ENCODE measurements at places on chromosomes 1 and 21.

- no peak for DNase-seq
Measured at GRCh38 chr1:196442366-196442765, 165.9 kb downstream of the KCNT2 start.

GRCh38 chr1:205008896-205009295 is 34.1 kb upstream of the CNTN2 start:
- DNase-seq, result no peak

GRCh38 chr1:165364568-165365133 is 8.1 kb upstream of the LMX1A start:
- DNase-seq, result no peak

- DNase-seq, result no peak
Measured at GRCh38 chr1:52713590-52713989, 12.7 kb upstream of the ZYG11B start.

DNA sequence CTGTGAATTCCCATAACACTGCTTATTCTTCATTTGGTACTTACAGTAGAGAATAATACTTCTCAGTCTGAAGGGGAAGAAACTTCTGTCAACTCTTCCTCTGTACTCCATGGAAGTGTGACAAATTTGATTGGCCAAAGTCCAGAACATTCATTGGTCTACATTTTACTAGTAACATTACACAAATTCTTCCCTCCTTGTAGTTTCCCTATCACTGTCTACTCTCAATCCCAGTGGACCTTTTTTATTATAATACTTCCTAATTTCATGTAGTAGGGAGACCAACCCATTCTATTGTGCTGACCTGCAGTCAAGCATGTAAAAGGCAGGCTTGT is 74.7 kb downstream of the ALG6 start:
- DNase-seq, result no peak

DNA sequence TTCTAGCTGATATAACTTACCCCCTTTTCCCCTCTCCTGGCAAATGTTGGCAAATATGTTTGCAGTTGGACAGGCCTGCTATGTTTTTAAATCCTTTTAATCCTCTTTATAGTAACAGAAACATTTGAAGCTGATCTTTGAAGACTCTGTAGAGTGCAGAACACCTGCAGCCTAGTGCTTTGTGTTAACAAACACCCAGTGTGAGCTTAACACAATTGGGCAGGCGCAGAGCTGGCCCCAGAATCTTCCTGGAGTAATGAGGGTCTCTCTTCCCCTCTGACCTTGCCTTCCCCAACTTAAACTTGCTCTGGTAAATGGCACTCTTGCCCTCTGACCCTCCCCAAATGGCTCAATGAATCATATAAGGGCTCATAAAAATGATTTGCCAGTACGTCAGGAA is 247.9 kb upstream of the LYPLAL1 start:
- DNase-seq, result no peak

DNA sequence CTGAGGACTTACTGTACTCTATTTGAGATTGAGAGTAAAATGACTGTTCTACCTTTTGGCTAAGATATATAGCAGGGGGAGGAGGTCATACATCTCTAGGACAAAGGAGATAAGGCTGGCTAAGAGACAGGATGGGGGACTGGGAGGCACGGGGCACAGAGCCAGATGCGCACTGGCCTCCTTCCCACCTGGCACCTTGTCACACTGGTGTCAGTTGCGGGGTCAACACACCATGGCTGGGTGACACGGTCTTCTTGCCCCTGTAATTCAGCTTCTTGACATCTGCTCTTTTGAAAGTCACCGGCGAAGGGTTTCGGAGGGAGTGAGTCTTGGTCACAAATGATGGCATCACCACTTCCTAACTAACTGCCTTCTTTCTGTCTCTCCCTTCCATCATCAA is 177.3 kb downstream of the ZSCAN20 start:
- DNase-seq, result no peak

- DNase-seq, result no peak
Measured at GRCh38 chr1:43062527-43063095, 103.9 kb upstream of the SLC2A1 start.

- no peak for DNase-seq
Measured at GRCh38 chr1:185398599-185398998, 81.6 kb upstream of the IVNS1ABP start.

DNA sequence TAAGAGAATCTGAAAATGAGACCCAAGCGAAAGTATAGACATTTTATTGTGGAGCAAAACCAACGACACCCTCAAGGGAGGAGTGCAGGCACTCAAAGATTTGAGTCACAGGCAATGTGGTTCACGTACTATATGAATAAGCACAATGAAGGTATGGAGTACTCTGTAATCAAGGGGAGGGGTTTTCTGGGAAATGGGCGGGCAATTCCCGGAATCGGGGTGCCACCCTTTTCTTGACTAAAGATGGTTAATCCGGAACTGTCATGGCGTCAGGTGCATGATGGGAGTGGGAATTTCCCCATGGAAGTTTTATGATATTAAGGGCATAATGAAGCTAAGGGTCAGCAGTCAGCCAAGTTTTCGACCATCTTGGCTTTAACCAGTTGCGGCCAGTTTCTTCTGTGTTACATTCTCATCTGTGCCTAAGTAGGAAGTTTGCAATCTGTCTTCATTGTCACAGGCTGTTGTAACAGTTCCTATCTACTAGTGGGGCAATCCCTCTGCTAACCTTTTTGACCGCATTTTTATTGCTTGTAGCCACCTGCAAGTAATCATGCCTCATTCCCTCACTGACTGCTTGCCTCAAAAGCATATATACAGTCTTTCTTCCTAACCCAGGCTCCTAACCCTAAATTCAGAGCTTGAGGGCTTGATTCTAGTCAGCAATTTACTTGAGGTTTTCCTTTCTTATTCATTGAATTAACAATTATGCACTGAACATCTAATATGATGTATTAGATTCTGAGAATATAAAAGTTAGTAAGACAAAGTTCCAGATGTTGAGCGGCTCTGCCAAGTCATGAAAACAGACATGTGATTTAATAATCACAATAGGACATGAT is 775 bp upstream of the AIM2 start:
- DNase-seq, result peak; percentile 42

Measured in fibroblast of villous mesenchyme (primary cell).